Activated CD8-positive, alpha-beta memory T cell treated with anti-CD3 and anti-CD28 coated beads, Interleukin-2, amount 10 ng/mL, durations not matched to agents 7 days and 5 days (primary cell): ENCODE measurements at places on chromosomes 2 and 18. TPM values are rescaled to one million over a fixed set of nuclear protein-coding genes. Genes with fewer than 3 reads are reported as not detected.

Gene EPB41L3
- total RNA-seq = 0.45 TPM

Gene SH3BP4
- 0.12 TPM for total RNA-seq

Gene ABCG5
- total RNA-seq = not detected

Gene OR6B2
- not detected for total RNA-seq

Gene UBR3
- 23.2 TPM for total RNA-seq

- H3K27ac ChIP-seq = no peak overlapping the region
- no peaks in the 10 kb centered on the region for H3K4me1 ChIP-seq
- H3K27me3 ChIP-seq = no peaks in the 10 kb centered on the region
- no peaks in the 10 kb centered on the region for H3K36me3 ChIP-seq
Measured at GRCh38 chr18:6449213-6449612, 34.5 kb upstream of the L3MBTL4 start.

DNA sequence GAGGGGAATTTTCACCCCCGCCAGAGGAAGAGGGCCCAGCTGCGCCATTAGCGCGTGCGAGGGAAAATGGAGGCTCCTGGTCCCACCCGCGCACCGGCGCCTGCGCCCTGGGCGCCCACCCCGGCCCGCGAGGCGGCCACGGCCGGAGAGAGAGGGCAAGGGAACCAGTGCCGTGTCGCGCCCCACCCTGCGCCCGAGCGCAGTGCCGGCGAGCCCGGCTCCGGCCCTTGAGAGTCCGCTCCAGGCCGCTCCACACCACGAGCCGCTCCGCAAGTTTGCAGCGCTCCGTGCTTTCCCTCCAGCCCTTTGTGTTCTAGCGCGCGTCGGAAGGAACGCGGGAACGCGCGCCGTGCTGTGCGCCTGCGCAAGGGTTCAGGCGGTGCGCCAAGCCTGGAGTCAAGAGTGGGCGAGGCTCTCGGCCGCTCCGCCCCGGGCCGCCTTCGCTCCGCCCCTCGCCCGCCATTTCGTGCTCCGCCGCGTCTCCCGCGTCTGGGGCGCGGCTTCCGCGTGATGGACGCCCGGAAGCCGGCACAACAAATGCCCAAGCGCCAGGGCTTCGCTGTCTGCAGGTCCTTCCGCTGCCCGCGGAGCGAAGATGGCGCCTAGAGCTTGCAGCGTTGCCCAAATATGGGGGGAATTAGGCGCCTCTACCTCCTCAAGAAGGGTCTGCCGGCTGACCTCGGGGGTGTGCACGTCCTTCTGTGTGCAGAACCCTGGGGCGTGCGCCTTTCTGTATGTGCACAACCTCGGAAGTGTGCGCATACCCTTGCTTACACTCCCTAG lies 46.1 kb upstream of the PTMA start:
- no peaks in the 10 kb centered on the region for H3K27me3 ChIP-seq
- H3K36me3 ChIP-seq = peaks cover 2% of the 10 kb centered on the region
- H3K4me1 ChIP-seq = peaks cover 15% of the 10 kb centered on the region
- peak; percentile 97 for DNase-seq
- H3K4me3 ChIP-seq = peak overlapping the region; percentile 69

DNA sequence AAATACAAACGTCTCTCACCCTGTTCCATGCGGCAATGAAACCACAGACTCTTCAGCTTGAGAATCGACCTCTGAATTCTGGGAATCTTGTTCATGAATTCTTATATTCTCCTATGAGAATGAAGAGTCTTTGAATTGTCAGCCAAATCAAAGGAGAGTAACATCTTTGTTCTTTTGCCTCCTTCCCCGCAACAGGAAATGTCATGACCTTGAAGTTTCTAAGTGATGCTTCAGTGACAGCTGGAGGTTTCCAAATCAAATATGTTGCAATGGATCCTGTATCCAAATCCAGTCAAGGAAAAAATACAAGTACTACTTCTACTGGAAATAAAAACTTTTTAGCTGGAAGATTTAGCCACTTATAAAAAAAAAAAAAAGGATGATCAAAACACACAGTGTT lies 21.8 kb downstream of the TNFAIP6 start:
- DNase-seq = no peak
- H3K27ac ChIP-seq = no peak overlapping the region
- no peaks in the 10 kb centered on the region for H3K36me3 ChIP-seq
- H3K4me1 ChIP-seq = peaks cover 9% of the 10 kb centered on the region
- H3K4me3 ChIP-seq = no peak overlapping the region
- no peaks in the 10 kb centered on the region for H3K27me3 ChIP-seq

- peaks cover 65% of the 10 kb centered on the region for H3K36me3 ChIP-seq
- H3K4me1 ChIP-seq = peaks cover 42% of the 10 kb centered on the region
- peak overlapping the region; percentile 4 for H3K4me3 ChIP-seq
- H3K27me3 ChIP-seq = no peaks in the 10 kb centered on the region
Measured at GRCh38 chr18:2589345-2590068, 18.1 kb downstream of the NDC80 start.

- no peak overlapping the region for H3K27ac ChIP-seq
- no peaks in the 10 kb centered on the region for H3K27me3 ChIP-seq
- DNase-seq = no peak
- H3K4me3 ChIP-seq = no peak overlapping the region
Measured at GRCh38 chr2:177397481-177398289, 5.1 kb downstream of the AGPS start.

GRCh38 chr18:48979944-48980890 lies 29.5 kb upstream of the SMAD7 start:
- no peak overlapping the region for H3K4me3 ChIP-seq
- peaks cover 37% of the 10 kb centered on the region for H3K27me3 ChIP-seq
- no peak for DNase-seq
- H3K27ac ChIP-seq = no peak overlapping the region
- H3K36me3 ChIP-seq = no peaks in the 10 kb centered on the region
- peaks cover 15% of the 10 kb centered on the region for H3K4me1 ChIP-seq

DNA sequence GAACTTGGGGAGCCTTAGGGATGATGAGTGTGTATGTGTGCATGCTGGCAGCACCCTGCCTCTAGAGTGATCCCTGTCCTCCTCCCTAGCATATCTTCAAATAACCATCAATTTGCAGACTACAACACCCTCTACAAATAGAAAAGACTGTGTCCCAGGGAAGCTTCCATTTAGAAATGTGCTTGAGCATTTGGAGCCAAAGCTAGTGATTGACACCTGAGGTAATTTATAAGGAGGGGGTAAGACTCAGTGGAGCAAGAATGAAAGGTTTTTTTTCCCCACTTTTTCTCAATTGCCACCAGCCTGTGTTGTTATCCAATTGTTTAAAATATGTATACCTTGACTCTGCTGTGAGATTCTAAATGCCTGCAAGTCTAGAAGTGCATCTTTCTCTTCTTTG lies 286.0 kb upstream of the SLC14A2 start:
- H3K27me3 ChIP-seq = peaks cover 3% of the 10 kb centered on the region
- no peak overlapping the region for H3K4me3 ChIP-seq
- no peaks in the 10 kb centered on the region for H3K4me1 ChIP-seq
- no peak for DNase-seq
- H3K36me3 ChIP-seq = no peaks in the 10 kb centered on the region
- no peak overlapping the region for H3K27ac ChIP-seq

DNA sequence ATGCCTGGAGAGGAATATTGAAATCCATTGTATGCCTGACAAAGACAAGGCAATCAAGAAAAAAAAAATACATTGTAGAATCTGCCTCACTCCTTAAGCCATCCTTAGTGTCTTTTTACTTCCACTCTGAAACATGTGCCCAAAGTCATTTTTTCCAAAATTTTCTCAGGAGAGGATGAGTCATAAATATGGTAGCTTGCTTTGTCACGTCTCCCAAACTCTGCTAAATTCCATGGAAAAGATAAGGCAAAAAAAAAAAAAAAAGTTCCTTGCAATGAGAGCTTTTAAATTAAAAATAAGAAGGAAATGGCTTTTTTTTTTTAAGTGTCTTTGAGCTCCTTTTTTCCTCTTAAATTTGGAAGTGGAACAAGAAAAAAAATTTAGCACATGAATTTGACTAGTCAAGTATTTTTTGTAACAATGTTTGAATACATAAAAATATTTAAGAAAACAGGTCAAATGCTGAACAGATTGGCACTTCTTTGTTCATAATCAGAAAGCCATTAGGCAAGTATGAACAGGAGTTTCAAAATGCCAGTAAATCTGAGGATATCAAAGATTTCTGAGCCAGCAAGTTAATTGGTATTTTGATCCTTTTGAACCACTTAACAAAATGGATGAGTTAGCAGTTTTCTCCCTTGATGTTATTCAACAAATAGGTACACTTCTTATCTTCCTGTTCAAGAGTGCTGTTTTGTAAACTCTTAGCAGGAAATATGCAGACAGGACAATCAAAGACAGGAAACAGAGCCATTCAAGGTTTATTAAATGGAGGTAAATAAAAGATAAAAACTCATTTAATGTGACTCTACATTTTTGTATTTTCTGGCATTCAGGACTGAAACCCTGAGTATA lies 247.3 kb upstream of the SP5 start:
- no peak for DNase-seq
- no peak overlapping the region for H3K4me3 ChIP-seq

DNA sequence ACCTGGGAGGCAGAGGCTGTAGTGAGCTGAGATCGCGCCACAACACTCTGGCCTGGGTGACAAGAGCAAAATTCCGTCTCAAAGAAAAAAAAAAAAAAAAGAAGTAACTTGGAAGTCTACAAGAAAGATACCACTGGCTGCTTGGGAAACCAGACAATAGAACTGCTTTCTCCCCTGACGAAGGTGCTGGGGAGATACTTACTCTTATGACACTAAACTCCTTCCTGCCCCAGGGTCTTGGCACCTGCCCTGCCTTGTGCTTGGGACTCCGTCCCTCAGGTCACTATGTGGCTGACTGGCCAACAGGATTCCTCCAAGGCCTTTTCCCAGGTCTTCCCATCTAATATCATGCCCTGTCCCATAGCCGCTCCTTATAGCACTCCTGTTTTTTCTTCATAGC lies 30.7 kb downstream of the INPP5D start:
- no peak overlapping the region for H3K27ac ChIP-seq
- DNase-seq = no peak
- H3K4me1 ChIP-seq = peaks cover 35% of the 10 kb centered on the region
- H3K36me3 ChIP-seq = peaks cover 46% of the 10 kb centered on the region
- no peak overlapping the region for H3K4me3 ChIP-seq

GRCh38 chr2:161116509-161116908 lies 43.7 kb upstream of the TANK start:
- peaks cover 3% of the 10 kb centered on the region for H3K4me1 ChIP-seq
- peaks cover 11% of the 10 kb centered on the region for H3K27me3 ChIP-seq
- H3K4me3 ChIP-seq = no peak overlapping the region
- no peak for DNase-seq
- no peak overlapping the region for H3K27ac ChIP-seq

- no peaks in the 10 kb centered on the region for H3K36me3 ChIP-seq
- no peaks in the 10 kb centered on the region for H3K4me1 ChIP-seq
- H3K27ac ChIP-seq = no peak overlapping the region
- no peak for DNase-seq
- H3K4me3 ChIP-seq = no peak overlapping the region
Measured at GRCh38 chr18:27838225-27838624, 338.7 kb downstream of the CDH2 start.
